A549 treated with GW870086 at 1 μM for 4 hours (cell line): ENCODE measurements at places on chromosomes 16 and 17. TPM values are rescaled to one million over a fixed set of nuclear protein-coding genes. Genes with fewer than 3 reads are reported as not detected.

Gene VMO1
- 0.78 to 1.4 TPM (median 0.85 TPM) in 5 replicates for total RNA-seq

Gene GNG13
- total RNA-seq, result not detected in 5 replicates

Gene ADAMTS18
- total RNA-seq, result 0.05 to 0.09 TPM (median 0.08 TPM) in 3 of 5 replicates, not detected in the others

Gene OSBPL7
- total RNA-seq, result 11.2 to 18.1 TPM (median 16.4 TPM) in 5 replicates

Gene CARD14
- 0.12 to 0.43 TPM (median 0.34 TPM) in 5 replicates for total RNA-seq

Gene GNGT2
- total RNA-seq, result 0.58 to 1.1 TPM (median 0.87 TPM) in 5 replicates

Gene TBC1D3B
- 2.4 to 3.3 TPM (median 3.0 TPM) in 5 replicates for total RNA-seq

Gene CDH13
- 0.02 to 0.03 TPM in 2 of 5 replicates, not detected in the others for total RNA-seq

Gene KRT9
- total RNA-seq, result not detected in 5 replicates

Gene SLC4A1
- 0.03 TPM in 1 of 5 replicates, not detected in the others for total RNA-seq

Gene ITGAL
- total RNA-seq, result 0.02 TPM in 1 of 5 replicates, not detected in the others

Gene C1QTNF8
- not detected in 5 replicates for total RNA-seq

Gene FOXC2
- total RNA-seq, result 1.8 to 2.9 TPM (median 2.4 TPM) in 5 replicates

Gene NPIPA5
- 0.14 to 1.1 TPM (median 0.33 TPM) in 4 of 5 replicates, not detected in the other for total RNA-seq

Gene KRT13
- 0.24 to 0.87 TPM (median 0.39 TPM) in 5 replicates for total RNA-seq

Gene MRPL10
- 86.7 to 114 TPM (median 88.3 TPM) in 5 replicates for total RNA-seq

Gene ACSM2B
- total RNA-seq, result not detected in 5 replicates

Gene VWA3A
- 0.06 to 0.11 TPM in 2 of 5 replicates, not detected in the others for total RNA-seq

Gene PKMYT1
- 65.1 to 89.9 TPM (median 84.9 TPM) in 5 replicates for total RNA-seq

Gene CLEC3A
- not detected in 5 replicates for total RNA-seq

Gene SPATA32
- 0.08 to 0.19 TPM (median 0.15 TPM) in 5 replicates for total RNA-seq

Gene TEX19
- 0.37 to 0.51 TPM (median 0.45 TPM) in 5 replicates for total RNA-seq

Gene GIT1
- 73.3 to 88.2 TPM (median 82.7 TPM) in 5 replicates for total RNA-seq

Gene KRTAP2-1
- not detected in 5 replicates for total RNA-seq

Gene SLC16A11
- not detected in 5 replicates for total RNA-seq

Gene KRTAP4-5
- not detected in 5 replicates for total RNA-seq
